ENCODE measurements at places on chromosomes 12 and 14.
A peak's percentile ranks its signal among the peaks of the same experiment; 100 is the strongest.

DNA sequence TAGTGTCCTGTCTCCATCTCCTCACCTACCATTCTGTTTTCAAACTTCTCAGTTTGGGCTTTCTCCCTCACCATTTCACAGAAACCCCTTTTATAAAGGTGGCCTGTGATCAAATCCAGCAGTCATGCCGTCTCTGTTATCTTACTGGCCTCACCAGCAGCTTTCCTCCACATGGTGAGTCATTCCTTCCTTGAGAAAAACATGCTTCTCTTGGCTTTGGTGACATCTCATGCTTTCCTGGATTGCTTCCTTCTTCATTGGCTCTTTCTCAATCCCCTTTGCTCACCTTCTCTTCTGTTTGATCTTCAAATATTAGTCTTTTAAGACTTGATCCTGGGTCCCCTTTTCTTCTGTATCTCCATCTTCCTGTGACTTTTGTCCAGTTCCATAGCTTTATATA, 164.9 kb downstream of the ANO4 start:
- no peak for DNase-seq

GRCh38 chr14:59096303-59096702, 92.2 kb upstream of the DAAM1 start:
- no peak for DNase-seq

- DNase-seq = no peak
Observed at GRCh38 chr12:28367326-28367725, 177.1 kb downstream of the CCDC91 start.

DNA sequence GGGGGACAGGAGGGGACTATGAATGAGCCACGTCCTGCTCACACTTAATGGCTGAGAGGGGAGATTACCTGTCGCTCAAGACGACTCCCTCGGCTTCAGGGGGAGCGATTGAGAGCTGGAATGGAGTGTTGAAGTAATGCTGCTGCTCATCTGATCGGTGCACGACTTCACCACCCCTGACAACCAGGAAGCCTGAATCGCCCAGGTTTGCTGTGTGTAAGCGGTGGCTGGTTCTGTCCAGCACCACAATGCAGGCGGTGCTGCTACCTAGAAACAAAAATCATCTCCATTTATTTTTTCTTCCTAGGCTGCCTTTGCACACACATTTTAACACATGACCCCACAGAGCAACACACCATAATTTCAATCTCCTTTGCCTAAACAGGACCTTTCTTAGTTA, 37.3 kb downstream of the PPTC7 start:
- no peak for DNase-seq

DNA sequence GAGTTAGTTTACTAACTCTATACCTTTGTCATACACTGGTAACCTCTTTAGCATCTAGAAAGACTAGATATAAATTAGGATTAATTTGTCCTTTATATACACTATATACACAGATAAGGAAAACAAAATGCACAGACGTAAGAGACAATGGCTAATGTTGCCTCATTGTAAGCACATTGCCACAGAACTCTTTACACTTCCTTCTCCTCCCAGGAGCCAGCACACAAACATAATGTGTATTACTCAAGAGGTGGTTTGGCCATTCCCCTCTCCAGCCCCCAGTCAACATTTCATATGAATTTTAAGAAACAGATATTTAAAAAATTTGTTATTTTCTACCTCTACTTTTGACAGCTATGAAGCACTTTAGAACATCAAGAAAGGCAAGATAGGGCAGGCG, 131.4 kb upstream of the OR4E1 start:
- no peak for DNase-seq

- no peak for DNase-seq
Observed at GRCh38 chr12:28258998-28259397, 68.7 kb downstream of the CCDC91 start.

DNA sequence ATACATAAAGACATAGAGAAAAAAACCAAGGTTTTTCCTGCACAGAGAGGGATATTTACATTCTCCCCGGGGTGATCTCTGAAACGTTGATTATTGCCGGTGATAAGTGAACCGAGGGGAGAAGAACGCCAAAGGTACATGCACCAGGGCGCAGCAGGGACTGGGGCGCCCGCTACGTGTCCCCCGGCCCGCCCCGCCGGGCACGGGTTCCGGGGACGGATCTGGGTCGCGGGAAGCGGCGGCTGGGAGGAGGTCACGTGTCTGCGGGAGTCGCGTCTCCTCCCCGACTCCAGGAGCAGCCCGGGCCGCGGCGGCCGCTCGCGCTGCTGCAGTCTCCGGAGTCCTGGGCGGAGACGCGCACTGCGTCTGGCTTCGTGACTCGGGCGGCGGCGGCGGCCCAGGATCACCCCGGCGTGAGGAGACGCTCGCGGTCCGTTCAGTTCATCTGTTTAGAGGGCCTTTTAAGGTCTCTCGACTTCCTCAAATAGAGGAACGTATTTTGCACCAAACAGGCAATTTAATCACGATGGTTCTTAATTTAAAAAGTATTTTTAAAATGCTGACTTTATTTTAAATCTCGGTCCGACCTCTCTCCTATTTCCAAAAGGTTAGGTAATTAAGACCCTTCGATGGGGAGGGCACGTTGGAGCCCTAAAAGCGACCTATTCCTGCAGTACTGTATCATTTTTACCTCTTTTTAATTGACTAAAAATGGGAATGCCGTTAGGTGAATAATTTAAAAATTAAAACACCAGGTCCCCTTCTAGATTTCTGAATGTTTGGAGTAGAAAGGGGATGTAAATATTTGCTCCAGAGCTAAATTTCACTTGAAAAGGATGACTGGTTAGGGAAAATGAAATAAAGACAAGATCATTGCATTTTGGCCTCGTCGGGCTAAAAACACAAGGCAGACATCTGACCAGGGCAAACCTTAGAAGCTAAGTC, 1.8 kb upstream of the BHLHE41 start:
- DNase-seq = no peak

- peak; percentile 13 for DNase-seq
Observed at GRCh38 chr14:51094282-51094821, 553 bp downstream of the TRIM9 start.

- DNase-seq = no peak
Observed at GRCh38 chr12:56288705-56289387, 11.3 kb downstream of the CS start.

GRCh38 chr12:53191885-53192530, 11.3 kb upstream of the CSAD start:
- DNase-seq = no peak

DNA sequence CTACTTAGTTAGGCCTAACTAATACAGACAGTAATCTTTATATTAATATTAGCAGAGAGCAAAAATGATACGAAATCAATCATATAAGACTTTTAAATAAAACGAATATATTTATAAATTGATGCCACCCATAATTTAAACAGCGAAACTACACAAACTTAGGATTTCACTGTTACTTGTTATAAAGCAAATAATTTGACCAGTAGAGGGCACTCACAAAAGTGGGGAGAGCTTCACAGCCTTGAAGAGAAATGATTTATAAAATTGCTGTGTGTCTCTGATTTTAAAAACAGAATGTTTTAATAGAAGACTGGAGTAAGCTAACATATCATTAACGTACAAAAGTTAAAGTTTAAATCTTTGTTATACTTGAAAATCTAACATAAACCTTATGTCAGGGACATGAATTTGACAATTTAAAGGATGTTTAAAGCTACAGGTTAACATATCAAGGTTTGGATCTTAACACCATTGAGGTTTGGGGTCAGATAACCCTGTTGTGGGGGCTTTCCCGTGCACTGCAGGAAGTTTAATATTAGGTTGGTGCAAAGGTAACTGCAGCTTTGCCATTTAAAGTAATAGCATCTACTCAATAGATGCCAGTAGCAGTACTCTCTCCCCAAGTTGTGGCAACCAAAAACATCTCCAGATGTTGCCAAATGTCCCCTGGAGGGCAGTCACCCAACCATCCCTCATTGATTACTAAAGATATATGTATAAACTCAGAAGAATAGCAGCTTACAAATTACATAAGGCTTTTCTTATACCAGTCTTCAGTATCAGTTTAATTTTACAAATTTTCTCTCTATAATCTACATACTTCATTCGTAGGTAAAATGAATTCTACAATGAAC, 9.3 kb downstream of the KRAS start:
- no peak for DNase-seq

DNA sequence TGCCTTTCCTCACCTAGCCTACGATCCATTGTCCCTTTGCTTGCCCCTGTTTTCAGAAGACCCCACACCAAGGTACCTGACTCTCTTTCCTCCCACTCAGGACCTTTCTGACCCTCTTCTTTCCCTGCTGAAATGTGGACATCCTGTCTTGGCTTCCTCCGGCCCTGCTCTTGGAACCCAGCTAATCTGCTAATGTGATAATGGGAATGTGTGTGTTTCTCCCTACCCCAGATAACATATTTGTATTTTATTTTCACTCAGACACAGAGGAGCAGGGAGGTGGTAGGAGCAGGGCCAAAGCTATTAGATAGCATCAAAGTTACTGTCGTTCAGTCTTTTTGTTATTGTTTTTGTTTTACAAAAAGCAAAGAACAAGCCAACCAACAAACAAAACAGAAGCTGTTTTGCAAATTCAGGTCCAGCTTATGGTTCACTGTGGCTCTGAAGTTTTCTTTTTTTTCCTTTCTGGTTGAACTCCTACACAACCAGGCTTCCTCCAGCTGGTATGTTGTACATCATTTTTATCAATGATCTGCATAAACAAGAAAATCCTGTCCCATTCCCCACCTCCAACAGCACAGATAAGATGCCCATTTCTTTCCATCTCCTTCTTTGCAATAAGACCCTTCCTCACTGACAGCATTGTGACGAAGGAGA, 137.3 kb downstream of the C12orf75 start:
- DNase-seq = no peak

DNA sequence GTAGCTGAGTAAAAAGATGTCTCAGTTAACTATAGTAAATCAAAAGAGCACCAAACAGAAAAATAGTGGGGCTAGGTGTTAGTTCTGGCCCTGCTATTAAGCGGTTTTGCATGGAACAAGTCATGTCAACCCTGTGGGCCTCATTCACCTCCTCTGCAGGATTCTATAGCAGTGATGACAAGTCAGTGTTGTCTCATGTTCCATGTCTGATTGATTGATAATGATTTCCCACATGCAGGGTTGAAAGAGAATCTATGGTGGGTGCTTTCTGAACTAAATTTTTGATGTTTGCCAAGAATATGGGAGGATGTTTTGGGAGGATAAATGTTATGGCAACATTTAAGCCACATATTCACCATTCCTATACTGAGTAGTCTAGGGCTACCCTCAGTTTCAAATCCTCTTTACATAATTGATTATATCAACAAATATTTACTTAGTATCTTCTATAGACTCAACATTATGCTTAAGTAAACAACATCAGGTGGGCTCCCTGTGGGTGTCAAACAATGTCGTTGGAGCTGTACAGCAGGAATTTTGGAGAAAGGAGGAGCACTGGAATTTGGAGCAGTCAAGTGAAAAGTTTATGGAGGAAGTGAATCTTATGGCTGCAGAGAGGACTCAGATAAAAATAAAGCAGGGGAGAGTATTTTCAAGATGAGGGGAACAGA, 48.6 kb downstream of the IRAK3 start:
- DNase-seq = no peak

DNA sequence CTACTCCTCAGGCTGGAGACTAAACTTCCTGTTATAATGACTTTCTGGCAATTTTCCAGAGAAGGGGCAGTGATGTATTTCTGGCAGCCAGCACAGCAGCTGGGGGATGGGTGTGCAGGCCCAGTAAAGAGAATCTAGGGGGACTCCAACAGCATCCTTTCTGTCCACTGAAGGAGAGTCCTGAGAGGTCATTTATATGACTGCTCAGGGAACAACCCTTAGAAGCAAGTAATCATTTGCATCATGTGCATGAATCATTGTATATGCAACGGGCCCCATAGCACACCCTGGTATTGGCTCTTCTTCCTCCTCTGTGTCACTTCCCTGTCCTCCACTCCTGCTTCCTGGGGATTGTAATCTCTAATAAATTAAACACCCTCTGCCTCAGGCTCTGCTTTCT, 493.8 kb downstream of the RPS29 start:
- DNase-seq = no peak

GRCh38 chr12:118751355-118751754, 230.0 kb upstream of the SRRM4 start:
- no peak for DNase-seq

- no peak for DNase-seq
Observed at GRCh38 chr14:93186466-93186865, 1.3 kb downstream of the LYSET start.
